Stimulated activated naive CD8-positive, alpha-beta T cell treated with anti-CD3 and anti-CD28 coated beads, Interleukin-15, amount 100 ng/mL, for 72 hours (primary cell): ENCODE measurements at places on chromosomes 3 and 15.

- DNase-seq = no peak
Measured at GRCh38 chr3:64214381-64215018, 10.8 kb downstream of the PRICKLE2 start.

- no peak for DNase-seq
Measured at GRCh38 chr15:73228128-73228646, 140.6 kb downstream of the HCN4 start.

DNA sequence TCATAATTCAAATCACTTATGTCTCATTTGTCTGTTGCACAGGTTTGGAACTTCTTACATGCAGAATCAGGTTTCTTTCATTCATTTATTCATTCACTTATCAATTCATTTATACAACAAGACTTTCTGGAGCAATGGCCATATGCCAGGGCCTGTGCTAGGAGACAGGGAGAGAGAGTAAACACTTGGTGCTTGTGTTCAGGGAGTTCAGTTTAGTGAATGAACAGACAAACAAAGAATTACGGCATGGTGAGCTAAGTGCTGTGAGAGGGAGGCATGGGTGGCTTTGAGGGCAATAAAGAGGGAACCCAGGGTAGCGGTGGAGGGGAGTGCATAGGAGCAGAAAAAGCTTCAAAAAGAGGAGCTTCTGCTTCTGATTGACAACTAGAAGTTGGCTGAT, 8.5 kb upstream of the IREB2 start:
- no peak for DNase-seq

DNA sequence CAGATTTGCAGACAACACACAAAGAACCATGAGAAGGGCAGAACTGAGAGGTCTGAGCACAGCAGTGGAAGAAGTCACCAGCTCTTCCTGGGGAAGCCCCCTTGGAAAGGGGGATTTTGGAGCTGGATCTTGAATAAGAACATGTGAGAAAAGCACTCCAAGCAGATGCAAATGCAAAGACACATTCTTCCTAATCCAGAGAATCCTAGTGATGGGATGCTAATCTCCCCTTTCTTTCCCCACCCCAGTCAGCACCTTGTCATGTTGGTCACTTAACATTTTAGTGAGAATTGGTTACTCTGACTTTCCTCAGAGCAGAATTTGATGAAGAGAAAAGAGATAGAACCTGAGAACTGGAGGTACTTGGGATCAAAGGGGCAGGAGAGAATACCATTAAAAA, 148.5 kb downstream of the SSR3 start:
- no peak for DNase-seq

GRCh38 chr3:124478830-124479229, 251.4 kb upstream of the UMPS start:
- DNase-seq = no peak

DNA sequence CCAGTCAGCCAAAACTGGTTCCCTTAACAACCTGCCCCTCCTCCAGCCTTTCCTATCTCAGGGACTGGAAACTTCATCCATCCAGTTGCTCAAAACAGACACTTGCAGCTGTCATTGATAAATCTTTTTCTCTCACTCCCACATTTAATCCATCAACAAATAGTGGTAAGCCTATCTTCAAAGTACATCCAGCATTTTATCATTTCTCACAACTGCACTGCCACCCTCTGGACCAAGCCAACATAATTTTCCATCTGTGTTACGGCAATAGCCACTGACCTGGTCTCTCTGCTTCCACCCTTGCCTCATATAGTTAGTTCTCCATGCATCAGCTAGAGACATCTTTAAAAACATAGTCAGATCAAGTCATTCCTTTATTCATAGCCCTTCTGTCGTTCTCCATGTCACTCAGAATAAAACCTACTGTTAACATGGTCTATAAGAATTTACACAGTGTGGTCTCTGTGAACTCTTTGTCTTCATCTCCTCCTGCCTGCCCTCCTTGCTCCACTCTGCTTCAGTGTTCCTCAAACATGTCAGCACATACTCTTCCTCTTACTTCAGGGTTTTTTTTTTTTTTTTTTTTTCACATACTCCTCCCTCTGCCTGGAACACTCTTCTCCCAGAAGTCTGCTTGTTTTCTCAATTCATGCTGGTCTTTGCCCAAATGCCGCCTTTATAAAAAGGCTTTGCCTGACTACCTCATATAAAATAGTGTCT, 102.5 kb upstream of the COL6A5 start:
- no peak for DNase-seq

GRCh38 chr15:86165265-86166211, 85.9 kb downstream of the AGBL1 start:
- no peak for DNase-seq

- DNase-seq = no peak
Measured at GRCh38 chr3:166263460-166263859, 426.2 kb upstream of the BCHE start.

GRCh38 chr15:55741833-55742497, 987 bp downstream of the PRTG start:
- peak; percentile 22 for DNase-seq

- no peak for DNase-seq
Measured at GRCh38 chr15:78909160-78909695, 35.6 kb downstream of the CTSH start.

DNA sequence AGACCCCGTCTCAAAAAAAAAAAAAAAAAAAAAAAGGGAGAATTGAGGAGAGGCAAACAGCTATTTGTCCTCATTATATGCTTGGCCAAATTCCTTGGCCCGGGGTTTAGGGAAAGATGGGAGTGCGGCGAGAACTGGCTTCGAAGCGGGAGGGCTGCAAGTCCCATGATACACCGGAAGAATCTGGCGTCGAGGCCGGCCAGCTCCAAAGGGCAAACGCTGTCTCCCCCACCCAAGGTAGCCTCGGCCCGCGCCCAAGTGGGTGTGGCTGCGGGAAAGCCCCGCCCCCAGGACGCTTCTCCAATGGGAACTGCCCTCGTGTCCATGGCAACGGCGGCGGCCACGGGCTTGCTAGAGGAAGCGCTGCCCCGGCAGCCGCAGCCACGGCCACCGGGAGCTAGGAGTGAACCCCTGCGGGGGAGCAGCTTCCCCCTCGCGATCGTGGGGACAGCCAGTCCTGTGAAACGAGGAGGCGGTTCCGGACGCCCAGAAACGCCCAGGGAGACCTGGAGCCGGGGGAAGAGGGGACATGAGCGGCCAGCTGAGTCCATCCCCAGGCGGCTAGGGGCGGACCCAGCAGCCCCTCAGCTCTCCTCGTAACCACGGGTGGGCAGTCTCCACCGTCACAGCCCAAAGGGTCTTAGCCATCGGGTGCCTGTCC, at the start of gene TTLL13:
Gene TTLL13 (plus strand): TSS at position 354 of the 661 bp plus-strand sequence. CDS start 1,075 bp downstream, outside the sequence.
- peak; percentile 82 for DNase-seq

DNA sequence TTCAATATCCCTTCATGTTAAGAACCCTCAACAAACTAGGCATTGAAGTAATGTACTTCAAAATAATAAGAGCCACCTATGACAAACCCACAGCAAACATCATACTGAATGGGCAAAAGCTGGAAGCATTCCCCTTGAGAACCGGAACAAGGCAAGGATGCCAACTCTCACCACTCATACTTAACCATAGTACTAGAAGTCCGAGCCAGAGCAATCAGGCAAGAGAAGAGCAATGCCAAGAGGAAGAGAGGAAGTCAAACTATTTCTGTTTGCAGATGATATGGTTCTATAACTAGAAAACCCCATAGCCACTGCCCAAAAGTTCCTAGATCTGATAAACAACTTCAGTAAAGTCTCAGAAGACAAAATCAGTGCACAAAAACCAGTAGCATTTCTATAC, 161.9 kb downstream of the UBE2E2 start:
- no peak for DNase-seq

DNA sequence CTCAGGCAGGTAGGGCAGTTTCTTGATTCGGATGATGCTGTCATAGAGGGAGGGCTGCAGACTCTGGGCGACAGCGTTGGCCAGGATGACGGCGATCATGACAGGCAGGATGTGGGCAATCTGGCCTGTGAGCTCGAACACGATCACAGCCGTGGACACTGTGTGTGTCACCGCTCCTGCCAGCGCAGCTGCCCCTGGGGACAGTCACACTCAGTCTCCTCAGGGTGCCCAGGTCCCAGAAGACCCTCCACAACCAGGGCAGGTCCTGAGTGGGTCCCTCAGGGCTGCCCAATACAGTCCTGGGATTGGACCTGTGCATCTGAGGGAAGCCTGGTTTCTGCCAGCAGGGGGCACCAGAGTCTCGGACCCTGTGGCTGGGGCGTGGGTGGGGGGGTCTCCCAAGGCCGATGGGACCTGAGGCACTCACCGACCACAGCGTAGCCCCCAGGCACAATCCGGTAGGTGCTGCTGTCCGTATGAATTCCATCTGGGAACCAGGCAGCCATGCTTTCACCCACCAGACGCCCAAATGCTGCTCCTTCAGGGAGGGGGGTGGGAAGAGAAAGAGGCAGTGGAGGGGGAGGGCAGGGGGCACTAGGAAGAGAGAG, 7.2 kb downstream of the CLCN2 start:
- DNase-seq = peak; percentile 51

GRCh38 chr15:60254416-60254815, 143.4 kb downstream of the ANXA2 start:
- DNase-seq = no peak

- DNase-seq = no peak
Measured at GRCh38 chr3:158095111-158095813, 11.0 kb downstream of the SHOX2 start.

DNA sequence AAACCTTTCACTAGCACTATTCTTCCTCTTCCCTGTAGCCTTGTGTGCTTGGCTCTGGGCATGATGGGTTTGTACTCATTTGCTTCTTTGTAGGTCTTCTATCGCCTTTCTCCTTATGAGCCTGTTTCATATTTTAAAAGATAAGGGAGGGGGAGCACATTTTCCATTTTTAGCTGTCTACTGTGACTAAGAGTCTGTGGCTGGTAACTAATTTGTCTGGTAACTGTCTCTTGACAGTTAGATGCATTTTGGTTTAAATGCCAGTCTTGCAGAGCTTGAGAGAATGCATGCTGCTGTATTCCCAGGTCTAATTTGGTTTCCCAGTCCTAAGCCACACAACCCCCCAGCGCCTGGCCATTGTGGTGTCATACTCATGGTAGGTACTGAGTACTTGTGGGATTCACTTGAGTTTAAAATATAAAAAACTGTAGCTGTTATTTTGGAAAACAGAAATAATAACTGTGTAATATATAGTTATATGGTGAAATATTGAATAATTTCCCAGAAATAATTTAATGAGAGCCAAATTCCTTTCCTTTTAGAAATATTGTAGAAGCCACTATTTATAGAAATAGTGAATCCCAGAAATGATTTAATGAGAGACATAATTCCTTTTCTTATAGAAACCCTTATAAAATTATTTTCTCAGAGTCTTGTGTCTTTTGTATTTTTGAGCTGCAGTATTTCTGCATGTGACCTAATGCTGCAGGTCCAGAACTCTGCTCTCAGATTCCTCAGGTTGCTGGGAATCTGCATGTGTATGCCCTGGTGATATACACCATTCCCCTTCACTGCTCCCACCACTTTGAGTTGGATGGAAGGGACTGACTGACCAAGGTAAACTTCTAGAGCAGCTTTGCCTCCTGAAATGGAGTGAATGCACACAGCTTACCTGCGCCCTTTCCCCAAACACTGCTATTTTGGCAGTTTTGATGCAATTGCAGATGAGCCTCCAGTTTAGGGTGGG, 13.9 kb upstream of the GPR171 start:
- no peak for DNase-seq

DNA sequence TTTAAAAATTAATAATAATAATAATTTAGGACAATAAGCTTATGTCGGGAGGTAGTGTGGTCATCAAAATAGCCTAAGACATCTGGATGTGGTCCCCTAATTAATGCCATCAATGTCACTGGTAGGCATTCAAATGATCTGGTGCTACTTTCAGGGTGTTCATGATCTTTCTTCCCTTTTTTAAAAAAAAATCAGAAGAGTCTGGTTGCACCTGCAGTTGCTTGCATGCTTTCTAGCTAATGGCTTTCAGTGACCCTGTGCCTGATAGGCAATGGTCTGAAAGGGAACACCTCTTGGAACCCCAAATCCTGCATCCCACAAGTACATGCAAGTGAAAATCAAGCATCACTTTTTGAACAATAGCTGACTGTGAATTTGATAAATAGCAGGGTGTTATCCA, 64.1 kb upstream of the KBTBD8 start:
- no peak for DNase-seq
